CD4-positive, alpha-beta T cell (primary cell): ENCODE measurements at places on chromosomes 7 and 10. TPM values are rescaled to one million over a fixed set of nuclear protein-coding genes. Genes with fewer than 3 reads are reported as not detected.

Gene FGFR2
- 0.14 TPM for total RNA-seq

DNA sequence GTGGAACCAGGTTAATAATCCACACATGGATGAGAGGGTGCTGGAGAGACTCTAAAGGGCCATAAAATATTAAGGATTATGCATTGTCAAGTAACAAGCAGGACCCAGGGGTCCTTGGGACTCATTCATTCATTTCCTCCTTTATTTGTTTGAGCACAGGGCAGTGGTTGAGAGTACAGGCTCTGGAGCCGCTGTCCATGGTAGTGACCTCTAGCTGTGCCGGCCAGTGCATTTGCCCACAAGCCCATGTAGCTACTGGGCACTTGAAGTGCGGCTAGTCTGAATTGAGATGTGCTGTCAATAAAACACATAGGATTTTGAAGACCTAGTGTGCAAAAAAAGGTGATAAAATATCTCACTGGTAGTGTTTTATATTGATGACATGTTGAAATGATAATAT, 137.6 kb downstream of the C10orf105 start:
- no peak overlapping the region for H3K4me3 ChIP-seq
- H3K4me1 ChIP-seq = no peaks in the 10 kb centered on the region
- H3K27ac ChIP-seq = no peak overlapping the region
- peaks cover 4% of the 10 kb centered on the region for H3K27me3 ChIP-seq
- H3K36me3 ChIP-seq = no peaks in the 10 kb centered on the region

Gene CRYGN
- not detected for total RNA-seq

Gene WIPF3
- not detected for total RNA-seq

DNA sequence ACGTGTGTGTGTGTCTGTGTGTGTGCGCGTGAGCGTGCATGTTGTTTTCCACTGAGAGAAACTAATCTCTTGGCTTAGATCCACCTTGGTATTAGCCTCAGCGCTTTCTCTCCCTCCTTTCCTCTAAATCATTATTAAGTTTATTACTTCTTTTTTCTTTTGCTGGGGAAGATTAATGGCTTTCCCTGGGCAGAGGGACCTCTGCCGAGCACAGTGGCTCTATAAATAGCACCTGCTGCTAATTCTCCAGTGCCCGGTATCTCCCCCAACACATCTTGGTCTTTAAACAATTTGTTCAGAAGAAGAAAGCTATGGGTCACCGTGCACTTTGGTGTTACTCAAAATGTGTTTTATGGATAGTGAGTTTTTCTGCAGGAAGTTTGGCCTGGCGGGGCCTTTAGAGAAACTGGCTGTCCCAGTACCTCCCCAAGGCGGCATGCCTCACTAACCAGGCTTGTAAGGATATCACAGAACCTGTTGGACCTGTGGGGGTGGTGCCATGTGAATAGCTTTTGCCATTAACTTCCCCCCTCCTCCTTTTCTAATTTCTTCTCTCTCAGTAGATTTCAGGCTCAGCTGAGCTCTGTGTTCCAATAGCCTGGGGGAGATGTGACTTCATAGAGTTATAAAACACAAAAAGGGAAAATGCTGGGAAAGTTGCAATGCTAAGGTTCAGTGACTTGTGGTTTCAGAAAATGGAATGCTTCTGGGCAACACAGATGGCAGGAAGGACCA, 70.1 kb upstream of the RAB11FIP2 start:
- no peak overlapping the region for H3K27ac ChIP-seq
- no peaks in the 10 kb centered on the region for H3K36me3 ChIP-seq
- no peaks in the 10 kb centered on the region for H3K4me1 ChIP-seq
- H3K4me3 ChIP-seq = no peak overlapping the region

Gene PDE6C
- total RNA-seq = not detected

- peaks cover 49% of the 10 kb centered on the region for H3K36me3 ChIP-seq
- no peak for DNase-seq
- peaks cover 37% of the 10 kb centered on the region for H3K4me1 ChIP-seq
- no peak overlapping the region for H3K4me3 ChIP-seq
- no peaks in the 10 kb centered on the region for H3K27me3 ChIP-seq
Observed at GRCh38 chr7:55512635-55513191, 59.6 kb downstream of the VOPP1 start.

DNA sequence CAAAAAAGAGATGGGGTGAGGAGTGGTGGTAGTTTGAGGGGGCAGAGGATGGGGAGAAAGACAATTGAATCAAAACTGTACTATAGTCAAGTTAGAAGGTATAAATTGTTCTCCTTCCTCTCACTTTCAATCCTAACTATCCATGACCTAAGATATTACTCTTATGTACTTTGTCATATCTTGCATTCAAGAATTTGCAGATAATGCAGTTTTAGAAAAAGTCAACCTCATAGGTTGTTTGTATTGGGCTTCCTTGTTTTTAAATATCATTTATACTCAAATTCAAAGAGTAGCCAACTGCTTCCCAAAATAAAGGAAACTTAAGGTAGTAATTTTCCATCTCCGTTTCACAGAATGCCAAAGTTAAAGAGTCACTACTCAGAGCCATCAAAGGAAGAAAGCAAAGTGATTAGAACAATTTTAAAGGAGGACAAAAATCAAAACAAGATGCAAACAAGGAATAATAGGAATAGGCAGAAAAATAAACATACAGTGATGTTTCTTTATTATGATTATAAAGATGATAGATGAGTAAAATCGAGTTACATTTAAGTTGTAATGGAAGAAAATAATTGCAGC, 32.7 kb downstream of the MET start:
- H3K4me1 ChIP-seq = no peaks in the 10 kb centered on the region
- H3K4me3 ChIP-seq = no peak overlapping the region
- no peaks in the 10 kb centered on the region for H3K36me3 ChIP-seq
- H3K27ac ChIP-seq = no peak overlapping the region

- H3K4me3 ChIP-seq = no peak overlapping the region
- H3K4me1 ChIP-seq = peaks cover 19% of the 10 kb centered on the region
- H3K27me3 ChIP-seq = no peaks in the 10 kb centered on the region
- DNase-seq = no peak
- no peak overlapping the region for H3K27ac ChIP-seq
Observed at GRCh38 chr7:26188206-26188956, 12.2 kb downstream of the HNRNPA2B1 start.

DNA sequence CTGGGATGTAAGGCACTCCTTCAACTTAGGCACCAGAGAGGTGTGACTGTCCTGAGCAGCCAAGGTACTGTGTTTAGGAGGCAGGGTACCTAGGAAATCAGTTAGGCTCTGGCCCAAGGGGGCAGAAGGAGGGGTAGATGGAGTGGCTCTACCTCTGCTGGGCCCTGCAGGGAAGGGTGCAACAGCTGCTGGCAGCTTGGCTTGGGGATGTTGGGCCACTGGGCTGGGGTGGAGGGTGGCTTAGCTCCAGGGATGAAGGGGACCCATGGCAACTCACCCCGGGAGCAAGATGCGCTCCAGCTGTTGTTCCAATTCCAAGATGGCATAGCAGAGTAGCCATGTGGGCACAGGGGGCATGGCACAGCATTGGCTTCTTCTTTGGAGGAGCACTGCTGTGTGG, 42.1 kb downstream of the NEURL1 start:
- no peaks in the 10 kb centered on the region for H3K27me3 ChIP-seq
- H3K36me3 ChIP-seq = no peaks in the 10 kb centered on the region

Gene TSPAN15
- total RNA-seq = 2.2 TPM
